ENCODE measurements at places on chromosomes 6 and 20. TPM values are rescaled to one million over a fixed set of nuclear protein-coding genes. Genes with fewer than 3 reads are reported as not detected.

GRCh38 chr20:24149881-24150307 is 161.3 kb upstream of the GGTLC1 start:
- peak; percentile 50 for DNase-seq

DNA sequence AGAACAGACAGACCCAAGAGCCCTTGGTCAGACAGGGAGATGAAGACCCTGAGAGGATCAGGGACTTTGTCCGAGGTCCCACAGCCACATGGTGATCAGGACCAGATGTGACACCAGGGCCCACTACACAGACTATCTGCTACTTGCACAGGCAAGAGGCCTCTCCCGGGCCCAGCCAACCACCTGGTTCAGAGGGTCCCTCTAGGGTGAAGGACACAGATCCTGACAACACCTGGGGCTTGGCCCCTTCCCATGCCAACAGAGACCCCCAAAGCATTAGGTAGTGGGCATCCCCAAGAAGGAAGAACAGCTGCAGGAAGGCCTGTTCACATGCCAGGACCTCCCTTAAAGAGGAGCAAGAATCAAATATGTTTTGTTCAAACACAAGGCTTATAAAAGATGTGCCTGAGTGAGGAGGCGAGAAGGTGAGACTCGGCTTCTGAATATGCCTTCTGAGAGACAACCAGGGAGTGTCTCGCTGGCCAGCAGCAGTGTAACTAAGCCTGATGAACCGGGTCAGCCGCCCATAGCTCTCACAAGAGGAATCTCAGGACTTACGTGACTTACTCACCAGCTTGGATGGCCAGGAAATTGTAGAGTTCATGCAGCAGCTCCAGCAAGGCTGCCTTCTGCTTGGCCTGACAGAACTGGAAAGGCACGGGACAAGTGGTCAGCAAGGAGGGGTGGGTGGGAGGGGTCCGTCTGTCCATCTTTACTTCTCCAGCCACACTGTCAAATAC is 5.0 kb downstream of the LEMD2 start:
- DNase-seq = no peak

GRCh38 chr6:50979171-50979525 is 160.5 kb downstream of the TFAP2B start:
- DNase-seq = no peak

DNA sequence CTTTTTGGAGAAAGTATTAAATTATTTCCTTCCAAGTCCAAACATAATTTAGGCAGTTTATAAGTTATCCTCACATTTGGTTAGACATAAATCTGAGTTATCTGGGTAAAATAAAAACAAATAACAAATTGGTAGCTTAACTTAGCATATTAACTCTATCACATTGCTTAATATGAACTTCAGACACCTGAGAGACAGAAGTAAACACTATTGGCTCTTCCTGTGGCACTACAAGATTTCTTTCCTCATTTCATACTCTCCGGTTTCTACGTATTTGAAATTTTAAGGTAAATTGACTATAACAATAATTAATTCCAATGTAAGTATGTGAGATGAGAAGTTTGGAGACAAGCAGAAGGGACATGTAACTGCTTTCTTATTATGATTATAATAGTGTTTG is 106.8 kb downstream of the TRMT11 start:
- no peak for DNase-seq

- DNase-seq = no peak
Measured at GRCh38 chr6:144696610-144697368, 411.7 kb downstream of the UTRN start.

DNA sequence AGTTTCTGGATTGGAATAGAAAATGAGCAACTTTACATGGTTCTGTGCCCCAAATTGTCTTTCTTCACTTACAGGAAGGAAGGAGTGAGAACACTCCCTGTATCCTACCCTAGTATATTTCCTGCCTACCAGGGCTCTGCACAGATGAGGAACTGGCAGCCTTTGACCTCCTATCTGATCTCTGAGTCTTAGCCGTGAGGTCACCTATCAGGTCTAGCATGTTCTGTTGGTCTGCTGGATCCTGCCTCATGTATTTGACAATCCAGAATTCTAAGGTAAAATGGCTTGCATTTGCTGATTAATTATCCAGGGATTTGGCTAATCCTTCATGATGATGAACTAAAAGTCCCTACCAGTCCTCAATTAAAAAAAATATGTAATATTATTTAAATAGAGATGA is 35.0 kb upstream of the TRAM2 start:
- no peak for DNase-seq

GRCh38 chr6:33636655-33637054 is 15.5 kb downstream of the ITPR3 start:
- DNase-seq = no peak

DNA sequence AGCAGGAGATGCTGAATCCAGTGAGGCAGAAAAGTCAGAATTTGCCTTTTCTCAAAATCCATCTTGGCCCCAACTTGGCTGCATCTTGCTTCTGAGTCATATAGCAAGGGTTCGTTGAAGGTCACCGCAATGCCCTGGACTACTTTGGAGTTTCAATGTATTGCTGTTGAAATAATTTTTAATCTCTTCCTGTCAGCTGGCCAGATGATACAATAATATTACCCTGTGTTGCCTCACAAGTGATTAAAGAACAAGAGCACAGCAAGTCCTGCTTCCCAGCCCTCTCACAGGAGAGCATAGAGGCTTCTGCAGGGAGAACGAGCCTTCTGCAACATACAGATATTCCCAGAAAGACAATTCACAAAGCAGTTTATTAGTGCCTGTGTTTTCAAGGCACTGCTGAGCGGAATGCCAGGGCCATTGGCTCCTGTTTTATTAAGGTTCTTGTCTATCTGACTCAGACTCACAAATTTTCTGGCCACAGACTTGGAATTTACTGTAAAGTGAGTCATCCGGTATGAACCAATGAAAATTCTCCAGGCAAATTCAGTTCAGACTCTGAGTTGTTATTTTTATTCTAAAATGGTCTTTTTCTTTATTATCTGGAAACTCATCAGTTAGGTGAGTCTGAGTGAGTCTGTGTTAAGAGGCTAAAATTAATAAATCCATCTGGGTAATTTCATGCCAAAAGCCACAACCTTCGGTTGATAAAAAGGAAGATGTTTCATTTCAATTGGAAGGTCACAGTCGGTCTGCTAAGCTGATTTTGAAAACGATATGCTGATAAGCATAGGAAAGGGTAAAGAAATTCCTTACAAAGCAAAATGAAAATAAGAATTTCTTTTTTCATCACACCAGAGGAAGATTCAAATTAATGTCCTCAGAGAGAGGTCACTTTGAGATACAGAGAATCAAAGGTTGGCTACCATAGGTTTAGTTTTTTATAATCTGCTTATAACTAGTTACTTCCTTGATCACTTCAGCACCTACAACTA is 289.4 kb upstream of the STXBP5 start:
- peak; percentile 64 for DNase-seq

DNA sequence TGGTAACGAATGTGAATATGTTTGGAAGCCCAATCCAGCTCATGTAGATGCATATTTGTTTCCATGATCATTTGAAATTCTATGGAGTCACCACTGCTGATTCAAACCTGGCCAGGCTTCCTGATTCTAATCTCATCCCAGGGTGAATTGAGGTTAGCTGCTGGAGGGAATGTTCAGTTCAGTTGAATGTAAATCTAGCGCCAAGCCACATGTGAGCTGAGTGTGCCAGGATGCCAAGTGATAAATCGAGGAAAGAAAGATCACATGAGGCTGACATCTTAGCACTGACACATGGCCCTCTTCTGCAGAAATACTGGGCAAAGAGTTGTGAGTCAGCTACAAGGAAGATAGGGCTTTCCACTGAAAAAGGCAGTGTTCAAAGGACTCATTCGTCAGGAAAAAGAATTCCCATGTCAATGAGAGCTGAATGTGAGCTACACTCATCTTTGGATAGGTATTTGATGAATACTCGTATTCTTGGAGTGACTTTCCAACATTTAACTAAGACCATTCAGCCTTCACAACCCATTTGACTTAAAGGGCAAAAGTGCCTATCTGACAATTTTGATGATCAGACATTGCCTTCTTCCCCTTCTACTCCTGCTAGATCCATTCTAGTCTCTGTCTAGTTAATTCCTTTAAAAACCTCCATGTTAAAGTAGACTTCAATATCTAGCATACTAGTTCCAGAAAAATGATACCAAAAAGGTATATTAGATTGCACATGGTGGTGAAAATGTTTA is 172.1 kb downstream of the MTFR2 start:
- DNase-seq = no peak

DNA sequence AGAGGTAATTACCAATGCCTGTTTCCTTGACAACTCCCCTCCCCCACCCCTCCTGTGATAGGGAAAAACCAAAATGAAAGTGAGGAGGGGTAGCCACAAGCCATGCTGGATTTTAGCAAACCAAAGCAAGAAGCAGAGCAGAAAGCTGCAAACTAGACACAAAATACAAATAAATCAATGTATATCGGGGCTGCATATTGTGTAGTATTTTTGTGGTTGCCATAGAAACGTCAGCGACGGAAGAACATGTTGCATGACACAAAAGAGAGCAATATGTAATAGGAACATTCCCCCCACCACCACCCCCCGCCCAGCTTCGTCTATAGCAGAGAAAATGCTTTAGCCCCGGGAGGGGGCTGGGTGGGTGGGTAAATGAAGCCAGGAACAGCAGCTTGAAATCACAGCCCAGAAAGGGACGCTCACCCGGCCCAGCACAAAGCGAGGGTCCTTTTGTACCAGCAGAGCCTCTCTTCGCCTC is 548 bp downstream of the AGPAT4 start:
- no peak for DNase-seq

- DNase-seq = no peak
Measured at GRCh38 chr6:137341681-137342195, 122.6 kb upstream of the IFNGR1 start.

- DNase-seq = no peak
Measured at GRCh38 chr6:87541744-87542143, 48.0 kb downstream of the RARS2 start.

GRCh38 chr6:107730683-107731314 is 93.3 kb downstream of the SCML4 start:
- DNase-seq = no peak

GRCh38 chr20:19207541-19207940 is 4.9 kb upstream of the SLC24A3 start:
- DNase-seq = no peak

The NKX2-2 gene
- not detected for total RNA-seq

The PI16 gene
- total RNA-seq = 14.2 TPM

The KLC4 gene
- total RNA-seq = 46.5 TPM

The RAB44 gene
- 0.12 TPM for total RNA-seq

The TULP1 gene
- not detected for total RNA-seq

The TRIM40 gene
- not detected for total RNA-seq

The ZC2HC1B gene
- not detected for total RNA-seq

The ECT2L gene
- 1.1 TPM for total RNA-seq

All from right atrium auricular region (tissue), 2 donors.